ENCODE measurements at places on chromosomes 6 and 20.

DNA sequence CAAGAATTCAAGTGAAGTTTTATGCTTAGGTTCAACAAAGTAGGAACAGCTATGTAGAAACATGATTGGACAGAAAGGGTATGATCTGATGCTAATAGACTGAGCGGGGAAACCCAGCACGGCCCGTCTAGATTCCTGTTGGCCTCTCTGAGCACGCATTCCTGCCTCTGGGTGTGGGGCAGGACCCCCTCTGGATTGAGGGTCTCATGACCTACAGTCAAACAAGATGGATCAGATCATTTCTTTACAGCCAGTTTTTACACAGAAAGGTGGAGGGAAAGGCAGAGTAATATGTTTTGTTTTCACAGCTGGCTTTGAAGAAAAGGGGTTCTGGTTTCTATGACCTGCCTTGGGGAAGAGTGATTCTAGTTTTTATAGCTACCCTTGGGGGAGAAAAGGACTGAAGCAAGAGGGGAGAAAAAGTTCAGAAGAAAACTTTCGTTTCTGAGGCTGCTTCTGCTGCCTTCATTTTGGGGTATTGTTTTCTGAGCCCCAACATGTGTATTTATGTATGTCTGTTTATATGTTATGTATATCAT, 99.6 kb upstream of the SLC22A16 start:
- no peak for DNase-seq

GRCh38 chr6:108163644-108164542, 1.9 kb upstream of the NR2E1 start:
- no peak for DNase-seq

DNA sequence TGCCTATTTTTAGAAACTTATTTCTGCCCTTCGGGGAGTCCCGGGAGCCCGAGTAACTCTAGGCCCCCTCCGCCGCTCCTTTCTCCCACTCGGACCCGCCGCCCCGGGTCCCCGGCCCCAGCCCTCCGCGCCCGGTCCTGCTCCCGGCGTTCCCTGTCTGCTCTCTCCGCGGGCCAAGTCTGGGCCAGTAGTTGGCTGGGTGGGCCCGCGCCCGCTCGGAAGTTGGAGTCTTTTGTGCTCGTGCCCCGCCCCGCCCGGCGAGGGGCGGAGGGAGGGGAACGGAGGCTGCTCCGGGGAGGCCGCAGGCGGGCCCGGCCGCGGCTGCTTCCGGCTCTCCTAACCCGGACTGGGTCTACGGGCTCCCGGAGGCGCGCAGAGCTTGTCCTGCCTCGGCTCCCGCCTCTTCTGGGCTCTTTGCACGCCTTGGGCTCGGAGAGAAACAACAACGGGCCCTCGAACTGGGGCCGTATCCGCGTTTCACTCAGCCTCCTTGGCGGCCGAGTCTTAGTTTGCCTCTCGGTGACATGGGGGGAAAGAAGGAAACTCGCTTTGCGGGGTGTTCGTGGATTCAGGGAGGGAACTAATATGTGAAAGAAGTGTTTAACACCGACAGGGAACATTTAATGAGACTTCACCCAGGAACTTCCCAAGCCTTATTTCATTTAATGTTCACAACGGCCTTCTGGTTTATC, 657 bp downstream of the RALY start:
- DNase-seq: peak; percentile 66

DNA sequence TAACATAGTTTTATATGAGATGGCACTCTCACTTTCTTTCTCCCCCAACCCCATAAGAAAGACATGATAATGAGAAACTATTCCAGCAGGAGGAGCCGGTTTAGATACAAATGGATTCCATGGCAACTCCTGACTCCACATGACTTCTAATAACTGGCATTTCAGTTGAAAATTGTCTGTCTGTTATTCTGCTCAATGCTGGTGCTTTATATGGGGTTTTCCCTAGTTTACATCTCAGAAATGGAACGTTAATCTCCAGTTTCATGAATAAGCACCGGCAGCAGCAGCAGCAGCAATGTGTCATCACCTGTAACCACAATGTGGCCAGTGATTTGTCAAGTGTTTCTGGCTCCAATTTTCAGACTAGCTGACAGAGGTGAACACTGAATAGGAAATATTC, 8.0 kb upstream of the SIM1 start:
- no peak for DNase-seq

DNA sequence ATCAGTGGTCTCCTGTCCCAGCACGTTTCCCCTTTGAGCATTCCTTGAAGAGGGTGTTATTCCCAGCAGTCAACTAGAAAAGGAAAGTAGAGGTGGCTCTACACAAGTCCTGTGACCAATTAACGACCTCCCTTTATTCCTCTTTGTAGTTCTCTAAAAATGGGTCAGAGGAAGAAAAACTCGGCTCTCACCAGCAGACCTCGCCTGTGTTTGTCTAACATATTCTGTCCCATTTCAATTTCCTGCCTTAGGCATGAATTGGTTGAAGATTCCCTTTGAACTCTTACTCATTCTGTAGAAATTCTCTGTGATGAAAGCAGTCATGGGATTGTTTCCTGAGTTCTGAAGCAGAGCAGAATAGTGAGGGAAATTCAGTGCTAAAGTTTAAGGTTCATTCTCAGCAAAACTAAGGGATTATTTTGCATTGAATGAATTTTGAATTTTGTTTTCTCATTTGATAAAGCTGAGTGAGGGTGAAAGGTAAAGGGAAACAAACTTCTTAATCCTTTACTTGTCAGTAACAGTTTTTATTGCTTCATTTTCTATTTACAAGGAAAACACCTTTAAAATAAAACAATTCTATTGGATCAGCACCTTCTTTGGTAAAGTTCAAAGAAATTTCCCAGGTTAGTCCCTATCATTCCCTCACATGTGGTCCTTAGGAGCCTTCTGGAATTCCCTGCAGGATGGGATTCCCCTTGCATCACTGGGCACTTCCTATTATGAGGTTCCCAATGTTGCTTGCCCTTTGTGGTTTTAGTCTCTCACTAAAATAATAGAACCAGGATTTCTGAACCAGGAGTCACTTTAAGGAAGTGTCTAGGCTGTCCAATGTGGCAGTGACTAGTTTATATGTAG, 105.8 kb downstream of the SLX4IP start:
- DNase-seq: no peak

DNA sequence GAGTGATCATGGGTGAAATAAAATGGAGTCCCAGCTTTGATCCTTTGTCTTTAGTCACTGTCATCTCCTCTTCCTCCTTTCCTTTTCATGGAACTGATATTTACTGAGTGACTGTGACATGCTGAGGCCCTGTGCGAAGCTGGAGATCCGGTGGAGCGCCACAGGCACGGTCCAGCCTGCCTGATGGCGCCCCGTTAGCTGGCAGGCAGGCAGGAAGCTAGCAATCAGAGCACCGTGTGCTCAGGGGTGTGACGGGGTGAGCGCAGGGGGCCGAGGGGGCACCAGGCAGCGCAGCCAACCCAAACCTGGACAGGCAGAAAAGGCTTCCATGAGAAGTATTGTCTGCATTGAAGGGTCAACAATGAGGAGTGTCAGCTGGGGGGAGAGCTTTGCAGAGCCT, 100.2 kb upstream of the AKAP12 start:
- no peak for DNase-seq

- no peak for DNase-seq
Observed at GRCh38 chr6:119739769-119740168, 390.2 kb upstream of the MAN1A1 start.

GRCh38 chr20:61840779-61841455, 224.8 kb downstream of the TAF4 start:
- DNase-seq: no peak

GRCh38 chr20:38812709-38813573, 7.4 kb downstream of the PPP1R16B start:
- DNase-seq: no peak

- DNase-seq: no peak
Observed at GRCh38 chr6:125217992-125218391, 64.4 kb downstream of the TPD52L1 start.

GRCh38 chr6:106918115-106918514, 56.4 kb downstream of the CD24 start:
- DNase-seq: peak; percentile 59

DNA sequence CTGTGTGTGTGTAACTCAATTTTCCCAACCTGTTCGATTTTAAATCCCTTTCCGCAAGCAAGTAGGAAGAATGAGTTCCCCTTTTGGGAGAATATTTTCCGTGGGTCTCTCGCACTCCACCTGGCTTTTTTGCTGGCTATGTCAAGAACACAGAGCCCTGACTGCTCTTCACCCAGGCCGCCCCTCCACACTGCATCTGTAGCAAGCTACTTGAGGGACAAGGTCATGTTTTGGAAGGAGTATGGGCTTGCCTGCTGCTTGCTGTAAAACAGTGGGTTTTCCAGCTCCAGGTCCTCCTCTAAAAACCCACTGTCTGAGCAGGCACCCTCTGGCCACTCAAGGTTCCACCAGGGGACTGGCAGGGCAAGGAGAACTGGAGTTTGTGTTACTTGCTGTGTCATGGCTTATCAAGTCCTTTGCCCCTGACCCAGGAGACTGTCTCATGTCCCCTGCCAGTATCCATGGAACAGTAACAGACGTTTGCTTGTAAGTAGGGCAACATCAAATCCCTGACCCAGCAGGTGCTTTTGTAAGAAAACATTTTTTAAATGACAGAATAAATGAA, 35.5 kb upstream of the SYNJ2 start:
- no peak for DNase-seq

GRCh38 chr20:15923030-15923776, 650.0 kb downstream of the KIF16B start:
- DNase-seq: no peak

- no peak for DNase-seq
Observed at GRCh38 chr20:43379239-43379917, 78.3 kb upstream of the SRSF6 start.

DNA sequence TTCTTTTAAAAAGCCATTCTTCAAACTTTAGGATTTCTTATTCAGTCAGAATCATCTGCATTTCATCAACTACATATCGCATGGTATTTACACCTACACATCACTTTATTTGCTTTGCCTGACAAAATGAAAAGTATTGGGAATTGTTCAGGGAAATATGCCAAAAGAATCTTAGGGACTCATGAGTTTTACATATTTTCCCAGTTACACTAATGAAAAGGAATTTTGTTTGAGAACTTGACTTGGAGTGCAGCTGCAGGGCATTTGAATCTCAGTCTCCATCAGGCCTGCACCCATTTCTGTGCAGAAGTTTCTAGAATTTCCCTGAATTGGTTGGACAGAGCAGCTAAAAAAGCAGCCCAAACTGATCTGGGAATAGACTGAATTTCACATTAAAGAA, 65.3 kb downstream of the MTHFD1L start:
- no peak for DNase-seq
